ENCODE measurements at places on chromosomes 3 and 15.
A peak's percentile ranks its signal among the peaks of the same experiment; 100 is the strongest.

DNA sequence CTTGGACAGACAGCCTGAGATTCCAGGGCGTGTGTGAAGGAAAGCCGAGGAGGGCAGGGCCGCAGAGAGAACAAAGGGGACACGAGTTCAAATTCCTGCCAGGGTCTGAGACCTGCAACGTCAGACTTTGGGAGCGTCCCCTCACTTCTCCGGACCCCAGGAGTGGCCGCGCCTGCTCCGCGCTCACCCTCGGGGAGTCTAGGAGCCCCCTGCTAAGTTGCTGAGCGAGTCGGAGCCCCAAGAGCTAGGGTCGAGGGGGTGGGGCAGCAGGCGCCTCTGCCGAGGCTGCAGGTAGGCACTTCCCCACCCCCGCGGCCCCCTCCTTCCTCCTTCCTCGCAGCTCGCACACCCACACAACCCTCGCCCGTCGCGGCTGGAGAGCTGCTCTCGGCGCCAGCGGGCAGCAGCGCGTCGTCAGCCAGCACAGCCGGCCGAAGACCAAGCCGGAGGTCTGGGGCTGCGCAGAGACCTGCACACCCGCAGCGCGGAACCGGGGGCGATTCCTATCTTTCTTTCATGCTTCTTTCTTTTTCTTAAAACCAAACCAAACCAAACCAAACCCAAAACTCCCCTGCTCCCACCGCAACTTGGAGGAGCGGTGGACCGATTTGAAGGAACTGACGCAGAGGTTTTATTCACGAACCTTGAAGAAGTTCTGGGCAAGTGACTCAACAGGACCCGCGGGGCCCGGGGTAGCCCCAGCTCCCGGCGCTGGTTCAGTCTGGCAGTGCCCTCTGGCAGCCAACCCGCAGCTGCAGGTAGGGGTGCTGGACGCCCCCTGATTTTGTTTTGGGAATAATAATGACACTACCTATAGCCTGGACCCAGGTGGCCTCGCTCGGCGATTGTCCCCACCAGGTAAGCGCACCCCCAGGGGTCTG is at the start of gene ANKRD34C:
TSS of gene ANKRD34C (plus strand) at position 352 of the 881 bp plus-strand sequence. CDS start 10,563 bp downstream, outside the sequence.
- peak; percentile 24 for DNase-seq

DNA sequence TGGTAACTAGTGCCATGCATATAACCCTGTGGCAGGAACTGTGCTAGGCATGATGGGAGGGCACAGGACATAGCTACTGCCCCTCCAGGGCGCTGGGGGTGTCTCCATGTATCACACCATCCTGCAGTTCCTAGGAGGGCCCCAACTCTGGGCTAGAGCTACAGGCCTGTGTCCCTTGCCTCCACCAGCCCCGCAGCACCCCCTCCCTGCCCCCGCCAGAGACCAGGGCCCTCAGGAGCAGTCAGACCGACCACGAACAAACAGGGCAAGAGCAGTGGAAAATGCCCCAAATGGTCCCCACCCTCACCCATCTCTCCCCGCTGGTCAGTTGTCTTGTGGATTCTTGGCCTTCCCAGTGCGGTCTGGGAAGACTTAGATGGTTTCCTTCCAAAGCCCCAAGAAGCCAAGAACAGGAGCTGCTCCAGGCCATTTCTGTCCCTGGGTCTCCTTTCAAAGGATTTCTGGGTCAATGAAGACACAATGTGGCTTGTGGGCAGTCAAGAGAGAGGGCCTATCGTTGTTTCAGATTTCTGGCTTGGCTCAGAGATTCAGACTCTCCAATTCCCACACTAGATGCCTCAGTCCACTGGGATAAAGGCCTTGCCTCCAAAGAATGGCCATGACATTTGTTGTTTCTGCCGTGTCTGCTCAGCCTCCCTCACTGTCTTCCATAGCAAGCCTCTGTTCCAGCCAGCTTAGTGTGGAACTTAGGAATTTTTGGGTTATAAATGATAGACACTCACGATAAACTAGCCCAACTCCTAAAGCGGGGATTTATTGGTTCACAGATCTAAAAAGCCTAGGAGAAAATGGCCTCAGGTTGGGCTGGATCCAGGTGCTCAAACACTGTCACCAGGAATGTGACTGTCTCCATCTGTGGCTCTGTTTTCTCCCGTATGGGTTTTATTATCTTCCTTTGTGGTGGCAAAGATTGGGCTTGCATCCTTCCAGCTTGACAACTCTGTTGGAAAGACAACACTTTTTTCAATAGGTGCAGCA is 80.6 kb downstream of the LSM3 start:
- no peak for DNase-seq

DNA sequence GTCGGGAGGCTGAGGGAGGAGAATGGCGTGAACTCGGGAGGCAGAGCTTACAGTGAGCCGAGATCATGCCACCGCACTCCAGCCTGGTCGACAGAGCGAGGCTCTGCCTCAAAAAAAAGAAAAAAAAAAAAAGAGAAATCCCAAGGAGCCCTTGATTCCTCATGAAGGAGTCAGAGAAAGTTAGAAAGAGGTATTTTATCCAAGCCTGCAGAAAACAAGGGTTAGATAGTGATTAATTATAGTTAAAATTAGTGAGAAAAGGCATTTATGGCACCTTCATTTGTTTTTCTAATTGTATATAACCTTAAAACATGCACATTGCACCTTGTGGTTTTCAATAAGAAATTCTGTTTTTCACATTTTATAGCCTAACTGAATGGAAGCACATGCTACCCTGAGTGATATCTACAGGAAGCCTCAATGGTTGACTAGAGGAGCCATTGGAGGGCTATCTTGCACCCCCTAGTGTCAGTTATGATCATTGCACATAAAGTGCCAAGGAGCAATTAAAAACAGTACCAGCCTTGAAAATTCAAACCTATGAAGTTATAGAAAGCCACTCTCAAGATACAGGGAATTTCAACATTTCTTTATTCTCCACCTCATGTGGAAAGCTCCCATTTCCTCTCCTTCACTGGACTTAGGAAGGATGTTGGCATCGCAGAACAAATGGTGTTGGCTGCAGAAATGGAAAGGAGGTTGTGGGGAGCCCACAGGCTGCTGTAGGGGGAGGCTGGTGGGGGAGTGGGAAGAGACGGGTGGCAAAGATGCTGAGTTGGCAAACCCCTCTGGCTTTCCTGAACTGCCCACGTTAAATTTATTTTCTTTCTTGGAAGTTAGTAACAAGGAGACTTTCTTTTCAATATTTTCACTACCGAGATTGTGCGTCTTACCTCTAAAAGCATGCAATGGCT is 48.5 kb downstream of the ITGA11 start:
- peak; percentile 17 for DNase-seq

DNA sequence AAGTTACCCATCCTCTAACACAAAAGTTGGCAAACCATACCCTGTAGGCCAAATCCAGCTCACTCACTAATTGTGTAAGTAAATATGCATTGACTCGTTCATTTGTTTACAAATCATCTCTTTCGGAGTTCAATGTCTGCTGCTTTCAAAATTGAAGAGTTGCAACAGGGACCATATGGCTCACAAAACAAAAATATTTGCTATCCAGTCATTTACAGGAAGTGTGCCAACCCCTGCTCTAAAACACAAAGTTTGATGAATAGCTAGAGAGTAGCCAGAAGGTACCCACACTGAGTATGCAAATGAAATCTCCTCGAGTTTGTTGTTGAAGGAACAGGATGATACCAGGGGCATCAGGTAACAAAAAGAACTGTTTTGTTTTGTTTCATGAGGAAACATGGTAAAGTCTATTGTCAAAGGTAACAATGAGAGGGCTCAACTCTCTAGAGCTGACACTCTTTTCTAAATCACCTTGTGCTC is 236.2 kb upstream of the THBS1 start:
- DNase-seq = peak; percentile 27

DNA sequence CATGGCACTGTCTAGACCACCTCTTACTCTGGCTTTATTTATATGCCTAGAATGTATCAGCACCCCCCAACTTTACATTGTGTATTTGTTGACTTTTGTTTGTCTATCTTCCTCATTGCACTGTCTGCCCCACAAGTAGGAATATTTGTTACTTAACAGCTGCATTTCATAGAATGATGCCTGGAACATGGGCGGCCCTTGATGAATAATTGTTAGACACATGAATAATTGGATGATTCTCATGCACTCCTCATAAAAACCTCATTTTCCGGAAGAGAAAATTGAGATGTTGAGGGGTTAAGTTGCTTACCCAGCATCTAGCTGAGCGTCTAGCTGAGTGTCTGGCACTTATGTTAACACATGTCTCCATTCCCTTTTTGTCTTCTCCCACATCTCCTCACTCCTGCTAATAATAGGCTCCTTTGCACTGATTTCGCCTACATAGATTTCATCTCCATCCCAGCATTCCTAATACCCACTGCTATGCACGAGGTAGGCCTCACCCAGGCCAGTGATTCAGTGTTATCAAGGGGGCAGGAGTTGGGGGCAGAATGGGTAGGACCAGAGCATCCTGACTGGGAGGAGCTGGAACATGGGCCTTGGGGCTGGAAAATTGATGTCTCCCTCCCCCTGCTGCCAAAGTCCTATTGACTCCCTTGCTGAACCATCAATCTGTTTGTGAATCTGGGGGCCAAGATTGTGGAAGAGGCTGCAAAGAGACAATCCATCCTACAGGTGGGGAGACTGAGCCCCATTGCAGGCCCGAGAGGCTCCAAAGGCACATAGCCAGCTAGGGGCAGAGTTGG is 7.8 kb upstream of the WNT7A start:
- no peak for DNase-seq

DNA sequence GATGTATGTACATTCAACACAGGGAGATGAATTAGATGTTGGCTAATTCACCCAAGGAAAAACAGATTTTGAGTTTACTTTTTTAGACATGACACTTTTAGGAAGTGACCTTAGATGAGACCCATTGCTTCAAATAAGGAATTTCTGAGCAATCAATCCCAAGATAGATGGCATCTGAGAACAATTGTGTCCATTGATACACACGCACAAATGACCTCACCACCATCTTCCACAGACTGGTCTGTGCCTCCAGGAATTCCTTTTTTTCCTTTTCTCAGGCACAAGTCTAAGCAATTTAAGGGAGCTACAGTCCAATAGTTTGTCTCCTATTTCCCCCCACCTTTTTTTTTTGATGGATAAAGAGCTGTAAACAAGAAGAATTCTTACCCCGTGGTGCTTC is 265.3 kb downstream of the TBL1XR1 start:
- no peak for DNase-seq

- no peak for DNase-seq
Observed at GRCh38 chr3:171396048-171396447, 64.2 kb downstream of the TNIK start.

GRCh38 chr3:52055537-52056351 is 627 bp downstream of the DUSP7 start:
- DNase-seq = peak; percentile 28

- DNase-seq = peak; percentile 11
Observed at GRCh38 chr3:47250309-47251060, 32.1 kb downstream of the KIF9 start.

DNA sequence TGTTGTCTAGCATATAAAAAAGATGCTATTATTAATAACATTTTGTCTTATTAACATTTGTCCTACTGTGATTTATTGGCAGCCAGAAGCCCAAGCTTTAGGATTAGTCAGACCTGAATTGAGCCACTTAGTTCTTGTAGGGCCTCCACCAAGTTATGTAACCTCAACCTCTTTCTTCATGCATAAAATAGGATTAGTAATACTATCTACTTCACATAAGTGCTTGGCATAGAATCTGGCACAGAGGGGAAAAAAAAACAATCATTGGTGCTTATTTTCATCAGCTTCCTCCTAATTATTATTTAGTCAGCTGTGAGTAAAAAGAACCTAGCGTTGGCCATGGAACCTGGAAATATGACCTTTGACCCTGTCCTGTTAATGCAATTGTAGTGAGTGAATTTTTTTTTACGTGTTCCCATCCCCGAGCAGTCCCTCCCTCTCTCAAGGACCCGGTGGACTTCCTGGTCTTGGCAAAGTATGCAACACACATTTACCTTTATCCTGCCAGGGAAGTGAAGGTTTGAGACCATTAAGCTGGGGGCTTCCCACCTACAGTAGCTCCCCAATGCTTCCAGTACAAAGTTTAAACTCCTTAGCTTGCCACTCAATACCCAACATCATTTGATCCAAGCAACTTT is 136.8 kb downstream of the FHIT start:
- DNase-seq = no peak

All from COR-L47 (cell line).